Skeletal muscle cell (primary cell): ENCODE measurements at places on chromosomes 16 and 17.

GRCh38 chr16:50722405-50722737, 19.5 kb upstream of the CYLD start:
- no peak for DNase-seq

DNA sequence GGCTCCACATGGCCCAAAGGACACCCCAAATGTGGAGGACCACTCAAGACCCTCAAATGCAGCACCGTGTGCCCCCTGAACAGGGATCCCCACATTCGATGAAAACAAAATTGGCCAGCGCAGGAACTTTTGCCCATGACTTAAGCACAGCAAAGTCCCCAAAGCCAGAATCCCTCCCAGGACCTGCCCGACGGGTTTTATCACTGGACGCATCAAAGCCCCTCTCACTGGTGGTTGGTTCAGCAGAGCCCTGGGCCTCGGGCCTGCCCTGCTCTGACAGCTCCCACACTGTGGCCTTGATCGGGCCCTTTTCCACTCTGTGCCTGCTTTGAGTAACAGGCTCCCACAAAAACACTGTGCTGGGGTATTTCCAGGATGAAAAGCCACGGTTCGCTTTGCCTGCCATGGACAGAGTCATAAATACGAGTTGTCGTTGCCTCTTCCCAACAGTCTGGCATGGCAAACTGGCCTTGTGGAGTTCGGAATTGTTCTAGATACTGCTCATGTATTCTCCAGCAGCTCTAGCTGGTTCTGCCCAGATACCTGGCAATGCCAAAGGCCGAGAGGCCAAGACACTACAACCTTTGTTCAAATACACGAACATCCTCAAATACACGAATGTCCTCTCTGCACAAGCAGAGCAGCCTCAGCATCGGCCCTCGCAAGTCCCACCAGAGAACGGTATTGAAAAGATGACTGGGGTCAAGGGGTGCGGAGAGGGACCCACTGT, 46.4 kb downstream of the TBC1D16 start:
- no peak for DNase-seq

GRCh38 chr17:74631468-74632450, 8.2 kb upstream of the CD300E start:
- DNase-seq, result no peak

DNA sequence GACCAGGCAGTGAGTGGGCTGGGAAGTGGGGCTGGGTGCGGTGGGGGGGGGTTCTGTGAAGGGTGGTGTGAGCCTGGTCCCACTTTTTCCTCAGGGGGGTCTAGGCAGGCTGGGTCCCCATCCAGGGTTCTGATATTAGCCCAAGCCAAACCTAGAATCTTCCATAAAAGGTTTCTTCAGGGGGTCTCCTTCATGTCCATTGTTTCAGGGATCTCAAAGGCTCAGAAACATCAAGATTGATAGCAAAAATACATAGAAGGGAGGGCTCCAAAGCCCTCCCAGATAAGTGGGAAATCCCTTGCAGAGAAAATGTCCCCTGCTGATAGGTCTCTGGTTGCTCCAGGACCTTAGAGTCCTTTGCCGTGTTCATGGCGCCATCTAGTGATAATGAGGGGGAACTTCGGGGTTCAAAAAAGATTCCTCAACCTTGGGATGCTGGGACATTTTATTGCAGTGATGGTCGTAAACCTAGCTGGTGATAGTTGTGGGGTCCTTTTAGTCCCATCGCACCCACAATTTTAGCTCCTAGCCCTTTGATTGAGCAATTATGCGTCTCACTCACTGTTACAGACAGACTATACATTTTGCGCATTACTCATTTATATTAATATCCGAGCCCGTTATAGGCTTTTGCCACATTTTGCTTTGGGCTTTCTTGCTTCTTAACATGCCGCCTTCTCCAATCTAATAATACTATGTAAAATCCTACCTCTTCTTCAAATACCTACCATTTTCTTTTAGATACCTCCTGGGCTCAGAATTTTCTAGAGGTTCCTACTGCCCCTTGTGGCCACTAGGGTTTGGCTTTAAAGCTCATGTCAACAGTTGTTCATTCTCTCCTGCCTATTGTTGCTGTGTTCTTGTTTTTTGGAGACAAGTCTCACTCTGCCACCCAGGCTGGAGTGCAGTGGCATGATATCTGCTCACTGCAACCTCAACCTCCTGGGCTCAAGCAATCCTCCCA, 35.1 kb downstream of the IGF2BP1 start:
- DNase-seq, result peak; percentile 37

DNA sequence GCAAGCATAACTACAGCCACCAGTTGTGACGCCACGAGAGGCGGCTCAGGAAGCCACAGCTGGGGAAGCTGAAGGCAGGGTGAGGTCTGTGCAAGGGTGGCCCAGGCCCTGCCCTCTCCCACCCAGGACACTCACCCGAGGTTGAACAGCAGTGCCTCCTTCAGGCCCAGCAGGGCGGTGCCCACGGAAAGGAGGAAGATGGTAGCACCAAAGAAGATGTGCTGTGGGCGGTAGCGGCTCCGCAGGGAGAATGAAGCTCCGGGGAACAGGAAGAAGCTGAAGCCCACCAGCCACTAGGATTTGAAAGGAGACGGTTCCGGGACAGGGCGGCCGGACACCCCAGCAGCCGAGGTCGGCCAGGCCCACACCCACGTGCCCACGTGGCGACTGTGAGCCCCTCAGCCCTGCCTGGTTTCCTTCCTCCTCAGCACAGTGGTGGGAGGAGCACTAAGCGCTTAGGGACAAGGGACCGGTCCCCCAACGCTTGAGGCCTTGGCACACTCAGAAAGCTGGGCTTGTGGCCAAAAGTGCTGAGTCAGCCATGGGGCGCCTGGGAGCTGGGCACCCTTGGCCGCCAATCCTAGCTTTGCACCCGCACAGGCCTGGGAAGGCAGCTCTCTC, 11.0 kb downstream of the CYB561 start:
- DNase-seq, result no peak

- no peak for DNase-seq
These were observed 6.4 kb upstream of the CACNG4 start for GRCh38 chr17:66957951-66958579.

- no peak for DNase-seq
These were observed 957 bp downstream of the OXLD1 start for GRCh38 chr17:81665205-81666091.

GRCh38 chr16:56755038-56755437, 25.1 kb downstream of the NUP93 start:
- DNase-seq, result no peak

- DNase-seq, result no peak
These were observed 60.3 kb downstream of the IL21R start for GRCh38 chr16:27462200-27462845.
